ENCODE measurements at places on chromosomes 11 and 22.

DNA sequence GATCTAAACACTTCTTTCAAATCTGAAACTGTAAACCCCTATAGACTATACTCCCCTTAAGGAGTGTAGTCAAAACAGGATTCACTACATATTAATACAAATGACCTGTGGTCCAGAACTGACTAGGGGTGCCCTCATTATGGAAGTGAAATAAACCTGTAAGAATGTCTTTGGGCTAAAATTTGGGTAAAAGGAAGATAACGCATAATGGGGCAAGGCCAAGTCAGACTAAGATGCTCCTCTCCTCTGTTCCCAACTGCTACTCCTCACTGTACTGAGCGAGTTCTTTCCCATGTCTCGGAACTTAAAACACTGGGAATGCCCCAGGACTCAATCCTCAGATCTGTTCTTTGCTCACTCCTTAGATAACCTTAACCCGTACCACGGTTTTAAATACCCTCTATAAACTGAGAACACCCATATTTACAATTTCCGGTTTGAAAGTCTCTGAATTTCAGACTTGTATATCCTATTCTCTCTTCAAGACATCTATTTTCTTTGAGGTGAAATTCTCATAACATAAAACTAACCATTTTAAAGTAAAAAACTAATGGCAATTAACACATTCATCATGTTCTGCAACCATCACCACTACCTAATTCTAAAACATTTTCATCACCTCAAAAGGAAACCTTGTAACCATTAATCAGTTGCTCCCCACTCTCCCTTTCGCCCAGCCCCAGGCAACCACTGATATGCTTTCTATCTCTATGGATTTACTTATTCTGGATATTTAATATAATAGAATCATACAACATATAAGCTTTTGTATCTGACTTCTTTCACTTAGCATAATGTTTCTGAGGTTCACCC, 4.0 kb downstream of the THAP12 start:
- DNase-seq: no peak

DNA sequence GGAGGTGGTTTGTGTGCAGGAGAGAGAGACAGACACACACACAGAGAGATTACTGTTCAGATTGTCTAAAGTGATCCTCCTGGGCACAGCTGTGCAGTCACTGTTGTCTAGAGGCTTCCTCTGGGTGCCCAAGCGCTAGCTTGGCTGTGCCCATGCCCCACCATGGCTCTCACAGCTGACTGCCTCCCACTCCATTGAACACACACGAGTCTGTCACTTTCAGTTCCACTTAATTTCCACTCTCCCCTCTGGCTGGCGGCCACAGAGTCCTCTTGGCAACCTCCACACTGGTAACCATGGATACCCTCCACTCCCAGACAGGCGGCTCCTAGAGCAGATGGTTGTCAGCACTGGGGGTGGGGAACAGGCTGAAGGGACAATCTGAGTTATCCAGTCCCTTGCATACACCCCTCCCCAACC, 29.1 kb downstream of the MAP6 start:
- DNase-seq: peak; percentile 69

GRCh38 chr11:35165423-35166368, 26.7 kb downstream of the CD44 start:
- no peak for DNase-seq

DNA sequence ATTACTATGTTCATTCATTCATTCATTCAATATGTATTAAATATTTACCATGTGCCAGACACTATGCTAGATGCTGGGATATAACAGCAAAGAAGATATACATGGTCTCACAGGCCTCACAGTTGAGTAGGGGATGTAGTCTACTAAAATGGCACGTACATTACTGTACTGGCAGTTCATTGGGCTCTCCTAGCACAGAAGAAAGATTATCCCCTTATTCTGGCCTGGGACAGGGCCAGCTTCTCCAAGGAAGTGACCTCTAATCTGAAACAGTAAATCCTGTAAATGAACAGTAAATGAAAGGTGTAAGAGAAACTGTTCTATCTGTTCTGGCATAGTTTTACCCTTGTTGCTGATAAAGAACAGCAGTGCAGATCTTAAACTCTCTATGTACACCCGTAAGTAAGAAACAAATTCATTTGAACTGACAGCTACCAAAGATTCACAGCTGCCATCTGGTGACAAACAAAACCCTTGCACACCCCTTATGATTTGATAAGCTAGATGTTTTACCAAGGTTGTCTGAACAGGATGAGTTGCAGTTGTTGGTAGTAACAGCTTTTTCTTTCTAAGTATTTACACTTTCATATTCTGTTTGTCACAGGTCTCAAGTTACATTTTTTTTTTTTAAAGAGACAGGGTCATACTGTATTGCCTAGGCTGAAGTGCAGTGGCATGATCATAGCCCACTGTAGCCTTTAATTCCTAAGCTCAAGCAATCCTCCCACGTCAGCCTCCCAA, 263.1 kb downstream of the TMEM135 start:
- no peak for DNase-seq

- peak; percentile 89 for DNase-seq
Observed at GRCh38 chr11:122505304-122506006, 150.1 kb upstream of the UBASH3B start.

DNA sequence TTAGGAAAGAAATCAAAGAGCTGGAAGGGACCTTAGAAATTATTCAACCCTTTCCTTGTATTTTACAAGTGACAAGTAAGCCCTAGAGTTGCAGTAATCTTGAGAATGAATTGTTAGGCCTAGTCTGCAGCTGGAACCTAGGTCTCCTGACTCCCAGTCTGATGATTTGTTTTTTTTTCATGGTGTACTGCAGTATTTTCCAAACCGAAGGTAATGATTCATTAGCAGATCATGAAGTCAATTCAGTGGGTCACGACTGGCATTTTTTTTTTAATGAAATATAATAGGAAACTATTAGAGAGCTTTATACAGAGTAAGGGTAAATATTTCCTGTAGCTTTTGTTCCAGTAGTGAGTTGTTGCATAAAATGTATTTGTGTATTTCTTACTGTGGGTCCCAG, 42.8 kb downstream of the EXT2 start:
- DNase-seq: no peak
